Peyer's patch (tissue), 4 donors: ENCODE measurements at places on chromosomes 5 and 9. TPM values are rescaled to one million over a fixed set of nuclear protein-coding genes. Genes with fewer than 3 reads are reported as not detected.

DNA sequence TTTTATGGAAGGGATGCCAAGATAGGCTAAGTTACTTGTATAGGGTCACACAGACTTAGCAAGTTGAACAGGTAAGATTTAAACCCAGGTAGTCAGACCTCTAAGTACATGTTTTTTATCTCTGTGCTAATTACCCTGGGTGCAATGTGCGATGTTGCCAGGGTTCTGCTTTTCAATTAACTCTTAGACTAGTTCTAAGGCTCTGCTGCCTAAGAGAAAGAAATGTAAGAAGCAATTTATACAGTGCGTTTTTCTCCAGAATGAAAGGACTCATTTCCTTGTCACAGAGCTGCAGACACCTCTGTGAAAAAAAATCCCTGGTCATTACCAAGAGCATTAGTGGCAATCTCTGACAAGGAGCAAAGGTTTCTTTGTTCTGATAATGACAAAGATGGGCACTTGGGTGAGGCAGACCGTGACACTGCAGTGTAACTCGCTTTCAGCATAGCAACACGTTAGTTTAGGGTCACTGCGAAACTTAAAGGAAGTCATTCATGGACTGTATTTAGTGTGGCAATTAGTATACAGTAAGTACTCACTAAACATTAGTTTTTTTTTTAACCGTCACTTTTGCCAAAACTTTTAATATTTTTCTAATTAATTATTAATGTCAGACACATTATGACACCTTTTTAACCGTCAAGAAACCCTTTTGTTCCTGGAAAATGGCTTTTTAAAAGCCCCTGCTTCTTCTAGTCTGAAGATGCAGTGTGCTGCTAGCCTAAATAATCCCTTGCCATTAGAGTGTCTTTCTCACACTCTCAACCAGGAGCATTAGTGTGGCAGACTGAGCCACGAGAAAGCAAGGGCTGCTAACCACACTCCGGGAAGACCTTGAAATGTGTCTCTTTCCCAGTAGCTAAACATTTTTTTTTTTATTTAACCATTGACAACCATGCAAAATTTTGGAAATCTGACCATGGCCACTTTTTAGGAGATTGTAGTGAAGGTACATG, 520.0 kb upstream of the C9orf72 start:
- DNase-seq = no peak

DNA sequence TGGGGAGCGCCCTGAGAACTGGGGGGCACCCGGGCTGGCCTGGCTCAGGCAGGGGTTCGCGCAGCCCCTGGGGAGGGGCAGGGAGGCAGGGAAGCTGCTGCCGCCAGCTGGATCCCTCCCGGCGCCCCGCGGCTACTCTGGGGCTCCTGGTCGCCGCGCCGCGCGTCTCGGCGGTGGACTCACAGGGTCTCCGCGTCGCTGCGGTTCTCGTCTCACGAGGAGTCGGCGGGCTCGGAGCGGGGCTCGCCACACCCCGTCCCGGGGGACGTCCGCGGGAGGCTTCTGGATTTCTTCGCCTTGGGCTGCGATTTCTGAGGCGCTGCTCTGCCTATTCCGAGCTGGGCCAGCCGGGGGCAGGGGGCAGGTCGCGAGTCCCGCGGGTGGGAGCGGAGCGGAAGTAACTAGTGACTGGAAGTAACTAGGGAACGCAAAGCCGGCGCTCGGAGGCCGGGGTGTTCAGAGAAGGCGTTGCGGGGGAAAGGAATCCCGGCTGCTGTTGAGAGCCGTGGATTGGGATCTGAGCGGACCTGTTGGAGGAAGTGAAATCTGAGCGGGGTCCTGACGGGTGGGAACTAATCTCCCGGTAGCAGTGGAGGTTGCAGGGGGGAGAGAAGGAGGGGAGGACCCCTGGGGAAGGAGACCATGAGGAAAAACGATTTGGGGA, 511 bp downstream of the CYSTM1 start:
- DNase-seq = peak; percentile 89

DNA sequence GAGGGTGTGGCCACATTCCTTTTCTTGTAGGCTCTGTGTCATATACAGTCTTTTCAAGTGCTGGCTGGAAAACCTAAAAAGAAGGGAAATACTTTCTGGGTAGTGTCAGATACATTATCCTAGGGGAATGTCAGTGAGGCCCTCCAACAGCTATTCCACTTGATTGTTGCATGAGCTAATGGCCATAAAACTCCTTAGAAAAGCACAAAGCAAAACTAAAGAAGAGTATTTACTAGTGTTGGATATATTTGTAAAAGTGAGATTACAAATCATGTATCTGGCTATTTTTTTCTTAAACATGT, 829 bp downstream of the ANXA1 start:
- no peak for DNase-seq

GRCh38 chr5:170471551-170472178, 32.2 kb upstream of the KCNIP1 start:
- DNase-seq = no peak

- DNase-seq = no peak
Measured at GRCh38 chr9:113219969-113220368, 1.1 kb downstream of the FKBP15 start.

DNA sequence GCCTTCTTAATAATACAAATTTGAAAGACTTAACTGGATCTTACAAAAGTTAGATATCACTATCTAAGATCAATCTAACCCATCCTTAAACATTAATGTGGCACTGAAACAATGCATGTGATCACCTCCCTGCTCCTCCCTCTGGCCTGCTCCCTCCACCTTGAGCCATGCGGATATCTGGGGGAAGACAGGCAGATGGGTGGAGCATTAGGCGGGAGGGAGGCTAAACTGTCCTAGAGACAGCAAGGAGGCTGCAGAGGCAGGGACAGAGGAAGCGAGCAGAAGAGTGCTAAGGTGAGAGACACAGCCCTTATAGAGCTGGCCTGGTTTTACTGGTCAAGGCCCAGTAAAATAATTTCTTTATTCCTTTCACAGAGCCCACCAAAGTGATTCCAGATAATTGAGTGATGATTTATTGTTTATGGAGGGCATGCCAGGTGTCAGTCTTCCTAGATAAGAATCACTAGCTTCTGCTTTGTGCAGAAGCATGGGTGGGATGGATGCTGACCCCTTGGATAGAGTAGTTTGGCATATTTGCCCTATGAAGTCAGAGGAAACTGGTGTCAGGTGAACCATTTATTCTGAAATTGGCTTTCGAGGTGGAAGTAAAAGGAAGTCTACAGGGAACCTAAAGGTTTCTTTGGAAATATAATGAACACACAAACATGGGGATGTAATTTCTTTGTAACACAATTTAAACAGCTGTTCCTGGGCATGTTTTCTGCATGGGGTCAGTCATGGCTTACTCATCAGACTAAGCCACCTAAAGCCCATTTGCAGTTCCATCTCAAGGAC, 188.3 kb downstream of the GNAQ start:
- DNase-seq = no peak

- DNase-seq = no peak
Measured at GRCh38 chr9:24912767-24913166, 367.1 kb upstream of the IZUMO3 start.

DNA sequence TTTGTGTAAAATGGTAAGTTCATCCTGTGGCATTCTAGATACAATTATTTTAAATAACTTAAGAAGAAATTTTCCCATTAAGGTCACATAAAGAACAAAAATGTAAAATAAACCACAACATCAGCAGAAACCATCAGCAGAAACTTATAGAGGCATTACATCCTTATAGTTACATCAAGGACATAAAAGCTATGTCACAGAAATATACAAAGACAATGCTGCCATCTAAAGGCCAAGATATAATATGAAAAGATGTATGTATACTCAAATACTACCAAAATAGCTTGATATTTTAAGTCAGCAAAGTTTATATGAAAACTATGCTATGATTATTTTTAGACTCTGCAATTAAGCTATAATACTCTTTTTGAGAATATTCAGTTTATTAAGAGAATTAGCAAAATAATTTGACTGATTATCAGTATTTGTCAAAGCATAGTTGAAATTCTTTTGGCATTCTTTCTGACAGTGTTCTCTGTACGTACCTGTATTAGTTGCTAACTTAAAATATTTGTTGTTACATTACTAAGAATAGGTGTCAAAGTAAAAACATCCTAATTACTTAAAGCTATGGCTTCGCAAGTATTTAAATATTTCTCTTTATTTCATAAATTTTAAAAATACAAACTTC, 36.2 kb downstream of the FBXL17 start:
- no peak for DNase-seq

- DNase-seq = no peak
Measured at GRCh38 chr9:5949103-5949699, 58.5 kb downstream of the MLANA start.

- no peak for DNase-seq
Measured at GRCh38 chr5:72151646-72152045, 44.4 kb downstream of the MAP1B start.

DNA sequence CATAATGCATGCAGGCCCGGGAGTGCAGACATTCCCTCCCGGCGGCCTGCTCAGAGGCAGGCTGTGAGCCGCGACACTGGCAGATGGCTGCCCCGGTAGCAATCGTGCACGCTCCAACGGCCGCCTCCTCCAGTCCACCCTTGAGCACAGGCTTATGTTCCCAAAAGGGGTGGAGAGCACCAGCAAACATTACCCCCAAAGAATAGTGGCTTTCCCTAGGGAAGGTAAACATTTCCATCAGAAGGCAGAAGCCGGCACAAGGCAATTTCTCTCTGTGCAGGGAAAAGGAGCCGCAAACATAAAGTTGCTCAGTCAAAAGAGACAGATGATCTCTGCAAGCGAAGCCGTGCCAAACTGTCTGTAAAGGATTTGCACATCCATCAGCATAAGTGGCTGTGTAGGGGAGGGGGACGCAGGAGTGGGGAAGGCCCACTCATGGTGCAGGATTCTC, 92.5 kb downstream of the SIL1 start:
- no peak for DNase-seq

- no peak for DNase-seq
Measured at GRCh38 chr5:35436400-35437057, 181.1 kb upstream of the SPEF2 start.

GRCh38 chr5:142056816-142057696, 44.2 kb upstream of the GNPDA1 start:
- DNase-seq = no peak

- DNase-seq = no peak
Measured at GRCh38 chr9:130532426-130533080, 46.8 kb upstream of the FUBP3 start.

GRCh38 chr5:69368458-69369339, 621 bp downstream of the AK6 start:
- DNase-seq = no peak

DNA sequence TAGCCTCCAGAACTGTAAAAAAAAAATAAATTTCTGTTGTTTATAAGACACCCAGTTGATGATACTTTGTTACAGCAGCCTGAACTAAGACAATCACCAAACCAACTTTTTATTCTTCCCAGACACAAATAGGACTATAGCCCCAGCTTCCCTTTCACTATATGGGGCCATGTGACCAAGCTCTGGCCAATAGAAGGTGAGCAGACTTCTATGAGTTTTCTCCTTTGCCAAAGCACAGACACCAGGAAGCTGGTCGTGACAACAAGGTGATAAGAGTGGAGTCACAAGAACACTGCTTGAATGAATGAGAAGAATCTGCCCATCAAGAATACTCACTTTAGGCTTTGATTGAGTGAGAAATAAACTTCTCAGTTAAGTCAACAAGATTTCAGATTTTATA, 217.7 kb downstream of the DEPDC1B start:
- DNase-seq = no peak

DNA sequence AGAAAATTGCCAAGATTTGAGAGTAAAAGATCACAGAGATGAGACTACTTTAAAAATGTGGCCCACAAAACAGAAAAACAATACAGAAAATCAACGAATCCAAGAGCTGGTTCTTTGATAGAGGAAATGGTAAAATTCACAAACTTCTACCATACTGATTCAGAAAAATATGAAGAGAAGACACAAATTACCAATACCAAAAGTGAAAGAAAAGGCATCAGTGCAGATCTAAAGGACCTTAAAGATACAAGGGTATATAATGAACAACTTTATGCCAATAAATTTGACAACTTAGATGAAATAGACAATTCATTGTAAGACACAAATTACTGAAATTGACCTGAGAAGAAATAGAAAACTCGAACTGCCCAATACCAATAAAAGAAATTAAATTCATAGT, 24.4 kb upstream of the SLC1A1 start:
- DNase-seq = no peak

DNA sequence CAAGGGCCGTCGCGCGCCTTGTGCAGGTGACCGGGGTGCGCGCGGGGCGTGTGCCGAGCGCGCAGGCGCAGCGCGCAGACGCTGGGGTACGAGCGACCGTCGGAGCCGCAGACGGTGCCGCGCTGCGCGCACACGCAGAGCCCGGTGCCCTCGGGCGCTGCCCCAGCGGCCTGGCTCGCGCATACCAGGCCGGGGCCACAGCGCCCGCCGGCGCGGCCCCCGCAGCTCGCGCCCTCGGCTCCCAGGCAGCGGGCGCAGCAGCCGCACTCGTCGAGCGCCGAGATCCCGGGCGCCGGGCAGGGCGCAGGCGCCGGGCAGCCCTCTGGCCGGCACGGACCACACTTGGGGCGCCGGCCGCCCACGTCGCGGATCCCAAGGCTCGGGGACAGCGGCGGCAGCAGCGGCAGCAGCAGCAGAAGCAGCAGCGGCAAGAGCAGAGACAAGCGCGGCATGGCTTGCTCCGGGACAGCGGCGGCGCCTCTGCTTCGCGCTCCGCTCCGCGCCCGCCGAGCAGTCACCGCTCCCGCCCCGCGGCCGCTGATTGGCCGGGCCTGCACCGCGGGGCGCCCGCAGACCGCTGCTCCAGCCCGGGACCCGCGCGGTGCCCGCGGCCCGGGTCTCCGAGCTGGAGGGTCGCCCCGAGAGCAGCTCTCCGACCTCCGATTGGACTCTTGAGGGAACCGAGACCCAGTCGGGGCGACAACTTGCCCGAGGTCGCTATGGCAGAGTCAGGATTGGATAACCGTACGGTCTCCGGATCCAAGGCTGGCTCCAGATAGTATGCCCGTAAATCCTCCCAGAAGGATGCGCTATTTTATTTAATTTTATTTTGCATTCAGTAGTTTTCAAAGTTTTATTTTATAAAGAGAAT, at the start of gene IGFBPL1:
IGFBPL1 (minus strand) TSS at position 482 of the 871 bp plus-strand sequence; CDS start at position 452, 30 bp downstream.
- no peak for DNase-seq

DNA sequence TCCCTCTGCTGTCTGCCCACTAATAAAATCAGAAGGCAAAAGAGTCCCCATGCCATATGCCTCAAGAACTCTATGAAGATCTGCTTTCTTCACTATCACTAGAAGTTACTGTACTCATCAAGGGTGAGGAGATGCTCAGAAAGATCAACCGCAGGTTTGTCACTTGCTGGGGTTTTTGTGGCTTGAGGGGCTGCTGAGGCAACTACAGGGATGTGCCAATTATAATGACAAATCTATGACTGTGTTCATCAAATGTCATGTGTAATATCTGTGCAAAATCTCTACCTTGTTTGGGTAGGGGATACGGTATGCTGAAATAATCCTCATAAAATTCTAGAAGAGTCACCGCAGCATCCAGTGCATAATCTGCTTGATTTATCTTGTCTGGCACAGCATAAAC, 13.0 kb downstream of the ERAP1 start:
- DNase-seq = no peak

Gene PCDHA8
- not detected for total RNA-seq

Gene SPRY4
- total RNA-seq = 28.3 TPM

Gene NTRK2
- 0.47 TPM for total RNA-seq

Gene SCGB3A2
- total RNA-seq = not detected

Gene DMXL1
- 181 TPM for total RNA-seq

Gene RNF180
- total RNA-seq = 5.3 TPM

Gene SIT1
- not detected for total RNA-seq

Gene MARCHF3
- 10.7 TPM for total RNA-seq

Gene N4BP3
- total RNA-seq = 0.80 TPM
